ENCODE measurements at places on chromosomes 1 and 21. TPM values are rescaled to one million over a fixed set of nuclear protein-coding genes. Genes with fewer than 3 reads are reported as not detected.

FCRLA gene
- polyA plus RNA-seq = 0.58 TPM

PDC gene
- polyA plus RNA-seq = not detected

KRTAP7-1 gene
- not detected for polyA plus RNA-seq

TINAGL1 gene
- 9.7 TPM for polyA plus RNA-seq

LYPLA2 gene
- polyA plus RNA-seq = 53.3 TPM

RGS16 gene
- polyA plus RNA-seq = 58.8 TPM

LZIC gene
- polyA plus RNA-seq = 60.4 TPM
